ENCODE measurements at places on chromosomes 3 and 15.

GRCh38 chr3:2262204-2262603 is 163.5 kb downstream of the CNTN4 start:
- DNase-seq: no peak

- DNase-seq: no peak
These were observed 17.1 kb upstream of the SNX22 start for GRCh38 chr15:64134345-64134829.

GRCh38 chr15:56240390-56240789 is 3.3 kb downstream of the RFX7 start:
- DNase-seq: no peak

GRCh38 chr3:14337828-14338227 is 64.6 kb upstream of the SLC6A6 start:
- no peak for DNase-seq

DNA sequence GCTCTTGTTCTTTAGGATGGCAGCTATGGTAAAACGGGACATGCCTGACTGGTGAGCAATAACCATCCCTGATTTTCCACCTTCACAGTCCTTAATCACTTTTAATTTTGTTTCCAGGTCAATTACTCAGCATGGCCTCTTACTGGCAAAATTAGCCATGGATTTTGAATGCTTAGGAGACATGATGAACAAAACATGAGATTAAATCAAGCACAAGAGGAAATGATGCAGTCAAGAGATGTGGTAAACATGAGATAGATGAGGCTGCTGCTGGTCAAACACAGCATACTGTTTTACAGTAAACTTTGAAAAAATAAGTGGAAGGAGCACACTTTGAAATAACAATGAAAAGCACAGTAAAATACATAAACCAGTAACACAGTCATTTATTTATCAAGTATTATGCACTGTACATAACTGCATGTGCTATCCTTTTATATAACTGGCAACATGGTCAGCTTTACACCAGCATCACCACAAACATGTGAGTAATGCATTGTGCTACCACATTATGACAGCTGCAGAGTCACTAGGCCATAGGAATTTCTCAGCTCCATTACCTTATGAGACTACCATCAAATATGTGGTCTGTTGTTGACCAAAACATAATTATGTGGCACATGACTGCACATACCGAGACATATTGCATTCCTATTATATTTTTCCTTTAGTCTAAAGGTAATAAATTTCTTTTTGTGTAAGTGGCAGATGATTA is 30.1 kb upstream of the ZNF502 start:
- no peak for DNase-seq

DNA sequence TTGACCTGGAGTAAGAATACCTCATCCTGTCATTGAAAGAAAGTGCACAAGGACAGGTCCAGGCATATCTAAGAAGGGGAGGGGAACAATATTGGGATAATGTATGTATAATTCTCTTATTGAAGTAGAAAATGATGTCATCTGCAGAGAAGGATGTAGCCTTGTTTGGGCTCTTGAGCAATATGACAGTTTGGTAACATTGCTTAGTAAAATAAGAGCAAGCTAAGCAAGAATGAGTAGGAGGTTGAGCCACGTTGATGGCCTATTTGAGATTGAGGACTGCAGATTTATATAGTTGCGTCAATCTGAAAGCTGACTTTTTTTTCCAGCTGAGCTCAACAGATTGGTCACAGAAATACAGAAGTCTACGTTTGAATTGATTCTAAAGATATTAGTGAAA is 145.2 kb downstream of the FILIP1L start:
- no peak for DNase-seq

GRCh38 chr3:57298041-57298440 is 5.6 kb upstream of the ASB14 start:
- DNase-seq: no peak

GRCh38 chr3:97043411-97043810 is 229.0 kb downstream of the EPHA6 start:
- DNase-seq: no peak

DNA sequence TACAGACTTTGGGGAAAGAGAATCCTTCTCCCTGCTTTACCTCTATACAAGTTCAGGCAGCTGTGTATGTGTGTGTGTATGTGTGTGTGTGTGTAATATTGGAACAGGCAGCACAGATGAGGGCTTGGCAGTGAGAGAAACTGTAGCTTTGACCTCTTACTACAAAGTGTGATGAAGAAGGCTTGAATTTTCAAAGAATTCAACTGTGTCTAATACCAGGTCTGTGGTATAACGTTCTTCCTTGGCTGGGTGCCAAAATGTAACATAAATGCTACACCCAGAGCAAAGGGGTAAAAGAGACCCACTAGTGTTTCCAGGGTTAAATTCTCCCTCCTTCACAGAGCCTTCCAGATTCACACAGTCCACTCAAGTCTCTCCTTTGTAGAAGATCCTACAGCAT is 51.1 kb downstream of the CHST2 start:
- no peak for DNase-seq

GRCh38 chr3:177599326-177599725 is 402.0 kb upstream of the TBL1XR1 start:
- no peak for DNase-seq

GRCh38 chr3:65035246-65035645 is 347.4 kb upstream of the ADAMTS9 start:
- no peak for DNase-seq

DNA sequence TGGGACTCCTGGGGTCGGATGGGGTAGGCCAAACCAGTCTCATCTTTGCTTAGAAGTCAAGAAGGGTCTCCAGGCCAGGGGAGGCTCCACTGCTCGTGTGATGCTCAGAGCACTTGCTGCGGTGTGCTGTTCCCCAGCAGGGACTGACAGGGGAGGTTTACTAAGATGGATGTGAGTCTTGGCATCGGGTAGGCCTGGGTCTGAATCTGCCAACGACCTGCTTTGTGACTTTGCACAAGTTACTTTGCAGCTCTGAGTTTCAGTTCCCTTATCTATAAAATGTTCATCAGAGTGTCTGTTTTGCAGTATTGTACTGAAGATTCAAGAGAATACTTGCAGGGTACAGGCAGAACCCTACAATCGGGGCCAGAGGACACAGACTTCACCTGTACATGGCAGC is 17.3 kb upstream of the CDCP1 start:
- DNase-seq: no peak

DNA sequence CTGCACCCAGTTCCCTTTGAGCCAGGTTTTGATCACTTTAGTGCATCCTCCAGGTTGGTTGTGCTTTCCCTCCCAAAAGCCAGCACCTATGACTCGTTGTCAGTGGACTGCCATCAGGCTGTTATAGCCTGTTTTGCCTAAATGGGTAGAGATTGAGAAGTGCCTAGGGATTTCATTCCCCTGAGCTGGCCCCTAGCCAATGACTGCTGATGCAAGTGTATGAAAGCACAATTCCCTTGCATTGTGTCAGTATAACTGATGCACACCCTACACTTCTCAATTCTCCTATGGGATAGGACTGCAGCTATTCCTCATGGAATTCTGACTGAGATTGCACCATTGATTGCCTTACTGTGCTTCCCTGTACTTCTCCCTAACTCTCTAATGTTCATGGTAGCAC is 102.1 kb upstream of the ARPP21 start:
- DNase-seq: no peak

All from NK-92 treated with Interleukin-12 subunit alpha and Interleukin-12 subunit beta, amount 100 ng/mL, for 24 hours (cell line).